ENCODE measurements at places on chromosomes 1 and 21.
A peak's percentile ranks its signal among the peaks of the same experiment; 100 is the strongest.

- DNase-seq, result no peak
These were observed 79.7 kb upstream of the CHODL start for GRCh38 chr21:18164933-18165332.

DNA sequence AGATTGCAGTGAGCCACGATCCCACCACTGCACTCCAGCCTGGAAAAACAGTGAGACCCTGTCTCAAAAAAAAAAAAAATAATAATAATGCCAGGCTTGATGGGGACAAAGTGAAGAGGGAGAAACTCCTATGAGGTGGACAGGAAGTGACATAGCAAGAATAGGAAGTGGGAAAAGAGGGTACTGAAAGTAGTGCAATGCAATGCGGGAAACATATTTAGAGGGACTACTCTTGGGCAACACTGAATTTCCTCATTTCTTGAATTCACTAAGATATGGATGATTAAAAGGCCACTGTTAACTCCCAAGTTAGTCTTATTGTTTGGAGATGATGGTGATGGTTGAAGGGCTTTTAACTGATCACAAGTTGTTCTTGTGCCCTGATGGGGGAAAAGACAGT lies 21.6 kb upstream of the KCNA2 start:
- DNase-seq, result no peak

DNA sequence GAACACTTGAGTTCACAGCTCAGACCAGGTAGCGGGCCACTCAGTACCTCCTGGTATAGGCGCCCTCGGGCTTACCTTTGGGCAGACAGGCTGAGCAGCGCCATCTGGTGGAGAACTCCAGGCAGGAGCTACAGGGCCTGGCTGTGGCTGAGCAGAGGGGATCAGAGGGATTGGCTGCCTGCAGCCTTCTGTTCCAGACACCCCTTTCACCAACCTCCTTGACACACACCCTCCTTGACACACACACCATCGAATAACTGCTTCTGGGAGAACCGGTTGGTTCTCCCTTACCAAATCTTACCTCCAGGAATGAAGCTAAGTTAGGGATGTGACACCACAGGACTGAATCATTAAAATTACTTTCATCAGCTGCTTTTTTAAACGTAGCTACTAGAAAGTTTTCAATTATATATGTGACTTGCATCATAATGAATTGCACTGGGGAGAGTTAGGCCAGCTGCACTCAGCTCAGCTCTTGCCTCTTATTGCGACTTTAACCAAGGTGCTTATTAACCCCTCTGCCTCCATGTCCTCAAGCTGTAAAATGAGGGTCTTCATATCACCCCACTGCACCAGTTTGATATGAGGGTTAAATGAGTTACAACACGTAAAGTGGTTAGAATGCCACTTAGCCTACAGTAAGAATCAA lies 6.6 kb downstream of the LIN28A start:
- peak; percentile 72 for DNase-seq

- no peak for DNase-seq
These were observed 23.3 kb upstream of the ST6GALNAC5 start for GRCh38 chr1:76843821-76844464.

GRCh38 chr21:32174819-32175218 lies 104.0 kb downstream of the MIS18A start:
- DNase-seq, result no peak

DNA sequence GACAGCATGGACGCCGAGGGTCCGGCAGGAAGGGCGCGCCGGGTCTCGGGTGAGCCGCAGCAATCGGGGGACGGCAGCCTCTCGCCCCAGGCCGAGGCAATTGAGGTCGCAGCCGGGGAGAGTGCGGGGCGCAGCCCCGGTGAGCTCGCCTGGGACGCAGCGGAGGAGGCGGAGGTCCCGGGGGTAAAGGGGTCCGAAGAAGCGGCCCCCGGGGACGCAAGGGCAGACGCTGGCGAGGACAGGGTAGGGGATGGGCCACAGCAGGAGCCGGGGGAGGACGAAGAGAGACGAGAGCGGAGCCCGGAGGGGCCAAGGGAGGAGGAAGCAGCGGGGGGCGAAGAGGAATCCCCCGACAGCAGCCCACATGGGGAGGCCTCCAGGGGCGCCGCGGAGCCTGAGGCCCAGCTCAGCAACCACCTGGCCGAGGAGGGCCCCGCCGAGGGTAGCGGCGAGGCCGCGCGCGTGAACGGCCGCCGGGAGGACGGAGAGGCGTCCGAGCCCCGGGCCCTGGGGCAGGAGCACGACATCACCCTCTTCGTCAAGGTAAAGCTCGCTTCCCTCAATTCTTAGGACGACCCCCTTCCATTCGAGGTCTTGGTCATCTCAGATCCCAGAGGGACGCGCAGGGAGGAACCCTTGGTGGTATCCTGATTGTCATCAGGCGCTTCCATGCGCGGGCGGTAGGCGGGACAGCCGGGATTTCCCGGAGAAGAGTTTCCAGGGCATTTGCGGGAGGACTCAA lies 1.6 kb downstream of the CLIC6 start:
- DNase-seq, result no peak

DNA sequence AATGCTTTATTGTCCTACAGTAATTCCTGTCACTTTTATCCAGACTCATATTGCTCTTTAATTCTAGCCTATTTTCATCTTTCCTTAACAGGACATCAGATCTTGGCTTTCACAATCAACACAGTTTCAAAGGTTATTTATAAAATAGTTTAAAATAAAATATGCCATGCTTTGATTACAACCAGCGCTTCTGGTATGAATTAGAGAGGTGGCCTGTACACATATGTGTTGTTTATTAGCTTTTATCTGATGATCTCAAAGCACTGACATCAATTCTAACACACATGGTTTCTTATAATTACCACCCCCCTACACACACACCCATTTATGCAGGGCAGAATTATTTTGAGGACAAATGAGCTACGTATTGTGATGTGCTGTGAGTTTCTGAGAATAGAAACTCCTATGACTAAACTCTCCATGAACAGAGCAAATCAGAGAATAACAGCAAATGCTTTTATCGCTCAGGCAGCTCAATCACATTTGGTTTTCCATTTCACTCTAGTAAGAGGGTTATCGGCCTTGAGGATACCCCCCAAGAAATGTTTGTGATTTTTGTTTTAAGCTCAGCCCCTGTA lies 18.0 kb downstream of the CD247 start:
- DNase-seq, result no peak

GRCh38 chr1:154745750-154746425 lies 124.2 kb downstream of the KCNN3 start:
- no peak for DNase-seq

DNA sequence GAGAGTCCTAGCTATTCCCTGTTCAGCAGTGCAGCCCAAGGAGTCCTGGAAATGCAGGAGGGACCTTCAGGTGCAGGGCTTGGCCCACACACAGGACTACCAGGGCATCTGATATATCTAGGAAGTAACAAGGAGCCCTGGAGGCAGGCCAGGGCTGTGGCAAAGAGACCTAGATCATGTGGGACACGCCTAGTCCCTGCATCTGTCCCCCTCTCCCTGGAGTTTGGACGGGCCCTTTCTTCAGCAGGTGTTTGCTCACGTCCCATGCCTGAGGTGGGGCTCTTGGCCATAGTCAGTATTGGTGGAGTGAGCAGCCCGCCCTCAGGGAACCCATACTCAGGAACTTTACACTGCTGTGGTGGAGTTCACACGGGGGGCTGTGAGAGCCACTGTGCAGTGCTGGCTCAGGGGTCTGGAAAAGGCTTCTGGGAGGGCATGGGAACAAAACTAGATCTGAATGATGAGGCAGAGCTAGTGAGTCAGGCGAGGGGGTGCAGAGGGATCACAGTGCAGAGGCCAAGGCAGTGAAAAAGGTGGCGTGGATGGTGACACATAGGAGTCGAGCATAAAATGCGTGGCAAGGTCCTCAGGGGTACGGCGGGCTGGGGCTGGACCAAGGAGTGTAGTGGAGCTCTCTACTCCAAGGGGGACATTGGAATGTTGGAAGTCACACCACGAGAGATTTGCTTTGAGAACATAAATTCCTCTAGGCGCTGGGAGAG lies 25.6 kb downstream of the TMEM53 start:
- DNase-seq, result no peak

GRCh38 chr1:101128211-101128727 lies 102.7 kb upstream of the DPH5 start:
- no peak for DNase-seq

- no peak for DNase-seq
These were observed 8.8 kb upstream of the AHCYL1 start for GRCh38 chr1:109975718-109976117.

DNA sequence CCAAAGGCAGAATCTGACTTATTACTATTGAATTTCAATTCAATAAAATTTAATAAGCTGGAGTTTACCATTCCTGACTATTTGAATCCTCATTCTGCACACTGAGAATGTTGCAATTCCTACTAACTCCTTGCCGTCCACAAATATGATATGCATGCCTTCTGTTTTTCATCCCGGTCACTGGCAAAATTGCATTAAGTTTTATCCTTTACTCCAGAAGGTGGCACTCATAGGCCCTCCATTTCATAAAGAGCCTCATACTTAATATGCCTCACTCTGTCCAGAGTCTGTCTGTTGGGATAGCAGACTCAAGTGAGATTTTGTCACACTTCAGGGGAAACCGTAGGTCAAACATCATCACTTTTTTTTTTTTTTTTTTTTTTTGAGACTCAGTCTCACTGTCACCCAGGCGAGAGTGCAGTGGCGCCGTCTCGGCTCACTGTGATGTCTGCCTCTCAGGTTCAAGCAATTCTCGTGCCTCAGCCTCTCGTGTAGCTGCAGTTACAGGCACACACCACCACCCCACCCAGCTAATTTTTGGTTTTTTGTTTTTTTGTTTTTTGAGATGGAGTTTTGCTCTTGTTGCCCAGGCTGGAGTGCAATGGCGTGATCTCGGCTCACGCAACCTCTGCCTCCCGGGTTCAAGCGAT lies 27.3 kb downstream of the F11R start:
- DNase-seq, result no peak

DNA sequence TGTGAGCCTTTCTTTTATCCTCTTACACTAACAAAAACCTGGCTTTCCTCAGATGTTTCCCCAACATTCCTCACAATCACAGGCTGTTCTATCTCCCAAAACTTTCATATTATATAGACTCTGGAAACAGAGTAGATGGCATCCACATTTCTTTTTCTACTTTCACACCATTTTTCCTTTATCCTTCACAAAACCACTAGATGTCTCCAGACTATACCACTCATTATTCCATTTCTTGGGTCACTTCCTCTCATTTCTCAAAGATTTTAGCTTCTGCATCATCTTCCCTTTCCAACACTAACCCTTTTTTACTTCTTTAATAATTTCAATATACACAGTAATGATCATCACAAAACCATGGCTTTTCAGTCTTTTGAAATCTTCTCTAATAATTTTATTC lies 286.0 kb upstream of the DEPDC1 start:
- no peak for DNase-seq

- DNase-seq, result no peak
These were observed 44.9 kb upstream of the IL12RB2 start for GRCh38 chr1:67262735-67263134.

DNA sequence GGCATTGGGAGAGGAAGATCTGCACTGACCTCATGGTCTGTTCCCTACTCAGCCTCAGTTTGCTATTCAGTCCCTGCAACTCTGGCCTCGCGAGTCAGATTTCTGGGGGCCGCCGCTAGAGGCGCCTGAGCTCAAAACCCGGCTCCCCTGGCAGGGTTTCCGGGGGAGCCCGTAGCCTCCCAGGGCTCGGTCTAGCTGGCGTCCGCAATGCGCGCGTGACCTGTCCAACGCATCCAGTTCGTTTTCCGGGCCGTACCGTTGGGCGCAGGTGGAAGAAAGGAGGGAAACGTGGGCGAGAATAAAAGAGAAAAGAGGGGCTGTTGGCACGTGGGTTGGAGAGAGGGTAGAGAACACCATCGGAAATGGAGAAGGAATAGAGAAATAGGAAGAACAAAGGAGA lies at the start of gene ADAM30:
Gene ADAM30 (minus strand): TSS at position 213 of the 400 bp plus-strand sequence. CDS start 179 bp downstream, at position 34.
- DNase-seq, result no peak

DNA sequence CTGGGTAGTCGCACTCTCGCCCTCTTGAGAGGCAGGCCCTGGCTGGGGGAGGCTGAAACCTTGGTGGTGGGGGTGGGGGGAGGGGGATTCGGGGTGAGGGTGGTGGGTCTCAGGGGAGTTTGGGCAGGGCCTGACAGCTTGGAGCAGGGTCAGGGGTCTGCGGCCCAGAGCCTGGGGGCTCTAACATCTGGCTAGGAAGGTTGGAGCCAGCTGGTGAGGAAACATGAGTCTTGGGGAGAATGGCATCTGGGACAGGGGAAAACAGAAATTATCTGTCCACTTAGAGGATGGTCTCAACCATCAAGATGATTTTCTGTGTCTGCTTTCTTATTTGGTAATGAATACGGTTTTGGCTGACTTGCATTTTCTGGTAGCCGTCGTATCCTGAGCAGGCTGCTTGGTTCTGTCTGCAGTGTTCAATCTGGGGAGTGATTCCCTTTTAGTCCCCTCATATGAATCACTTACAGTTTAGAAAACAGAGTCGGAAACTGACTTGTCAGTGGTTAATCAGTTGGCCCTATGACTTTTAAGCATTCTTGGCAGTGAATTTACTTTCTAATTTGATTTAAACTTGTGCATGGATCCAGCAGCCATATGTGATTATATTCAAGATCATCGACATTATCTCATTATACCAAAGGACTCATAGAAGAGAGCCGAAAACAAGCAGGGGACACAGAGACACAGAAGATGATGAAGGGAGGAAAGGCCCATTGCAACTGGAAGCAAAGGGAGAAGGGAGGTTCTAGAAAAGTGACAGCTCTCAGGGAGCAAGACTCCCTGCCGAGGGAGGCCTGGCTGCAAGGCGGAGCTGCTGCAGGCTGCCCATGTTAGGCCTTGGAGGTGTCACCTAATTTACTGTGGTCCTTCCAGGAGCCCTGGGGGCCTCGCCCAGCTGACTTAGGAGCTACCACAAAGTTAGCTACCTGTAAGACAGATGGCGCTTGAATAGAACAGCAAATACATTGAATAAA lies 237.6 kb downstream of the SDCCAG8 start:
- no peak for DNase-seq

GRCh38 chr1:165054627-165055026 lies 301.9 kb downstream of the LMX1A start:
- DNase-seq, result no peak

- DNase-seq, result no peak
These were observed 13.5 kb upstream of the PEX10 start for GRCh38 chr1:2425892-2426291.

DNA sequence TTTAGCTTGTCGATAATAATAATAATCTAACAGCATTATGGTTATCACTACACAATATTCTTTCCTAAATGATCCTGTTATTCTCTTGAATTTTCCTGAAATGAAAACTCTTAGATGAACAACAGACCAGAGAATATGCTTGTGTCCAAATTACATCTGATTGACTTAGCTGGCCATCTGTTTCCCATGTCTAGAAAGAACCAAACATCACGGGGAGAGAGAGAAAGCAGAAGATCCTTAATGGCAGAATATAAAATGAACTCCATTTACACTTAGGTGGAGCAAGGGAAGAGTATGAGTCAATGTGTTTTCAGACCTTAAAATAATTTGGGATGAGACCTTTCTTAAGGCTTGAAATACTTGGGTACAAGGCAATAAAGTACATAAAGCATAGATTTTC lies 162.2 kb downstream of the DSCAM start:
- DNase-seq, result no peak
